Ovary (tissue), 10 donors: ENCODE measurements at places on chromosomes 1 and 21.

GRCh38 chr1:63799820-63800219 lies 26.0 kb downstream of the ROR1 start:
- DNase-seq = no peak

GRCh38 chr1:213684454-213684853 lies 303.3 kb upstream of the PROX1 start:
- DNase-seq = no peak

GRCh38 chr1:90508376-90509167 lies 208.5 kb downstream of the BARHL2 start:
- no peak for DNase-seq

GRCh38 chr1:157170677-157171515 lies 32.7 kb upstream of the ETV3 start:
- DNase-seq = no peak

DNA sequence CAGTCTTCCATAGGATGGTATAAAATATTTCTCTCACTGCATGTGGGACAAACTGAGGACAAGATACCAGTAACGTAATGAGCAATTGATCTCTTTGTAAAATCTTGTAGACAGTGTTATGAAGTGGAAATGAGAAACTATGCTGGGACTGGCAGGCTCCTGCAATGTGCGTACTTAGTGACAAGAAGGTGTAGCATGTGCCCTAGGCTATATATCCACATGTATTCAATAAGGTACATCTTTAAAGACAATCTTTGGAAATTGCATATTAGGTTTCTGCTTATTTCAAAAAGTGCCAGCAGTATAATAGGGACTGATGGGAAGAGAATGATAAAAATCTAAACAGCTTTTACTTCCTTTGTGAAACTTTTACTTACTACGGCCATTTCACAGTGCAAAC lies 81.9 kb upstream of the GREM2 start:
- DNase-seq = no peak
